NCI-H524 treated with DMSO at 0.1 percent for 48 hours (cell line): ENCODE measurements at places on chromosomes 5 and 9.
A peak's percentile ranks its signal among the peaks of the same experiment; 100 is the strongest.

- no peak for DNase-seq
These were observed 959 bp upstream of the FBXL17 start for GRCh38 chr5:108382784-108383330.

- no peak for DNase-seq
These were observed 303.6 kb downstream of the SPOCK1 start for GRCh38 chr5:137195483-137195882.

DNA sequence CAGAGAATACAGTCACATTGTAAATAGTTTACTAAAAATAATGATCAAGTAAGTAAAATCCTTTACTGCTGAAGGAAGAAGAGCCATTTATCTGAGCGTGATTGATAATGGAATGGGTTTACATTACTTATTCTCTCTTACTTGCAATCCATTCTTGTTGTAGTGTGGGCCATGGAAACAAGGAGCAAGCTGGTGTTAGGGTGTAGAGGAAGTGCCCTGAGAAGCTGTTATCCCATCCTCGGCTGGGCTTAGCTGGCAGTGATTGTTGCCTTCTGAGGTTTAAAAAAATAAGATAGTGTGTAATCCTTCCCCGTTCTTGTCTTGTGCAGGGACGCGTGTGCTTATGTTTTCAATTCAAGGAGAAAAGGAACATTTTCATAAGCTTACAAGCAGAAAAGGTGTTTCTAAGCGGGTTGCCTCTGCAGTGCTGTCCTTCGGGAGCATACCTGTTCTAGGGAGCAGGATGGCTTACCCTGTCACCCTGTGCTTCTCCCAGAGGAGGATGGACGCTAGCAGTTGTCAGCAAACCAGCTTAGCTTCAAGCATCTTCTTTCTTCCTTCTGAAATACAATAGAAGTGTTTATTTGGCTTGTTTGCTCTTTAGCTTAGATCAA, 188.3 kb downstream of the ARHGEF28 start:
- DNase-seq: no peak

- DNase-seq: no peak
These were observed 130.5 kb downstream of the FBXL17 start for GRCh38 chr5:108251350-108251749.

DNA sequence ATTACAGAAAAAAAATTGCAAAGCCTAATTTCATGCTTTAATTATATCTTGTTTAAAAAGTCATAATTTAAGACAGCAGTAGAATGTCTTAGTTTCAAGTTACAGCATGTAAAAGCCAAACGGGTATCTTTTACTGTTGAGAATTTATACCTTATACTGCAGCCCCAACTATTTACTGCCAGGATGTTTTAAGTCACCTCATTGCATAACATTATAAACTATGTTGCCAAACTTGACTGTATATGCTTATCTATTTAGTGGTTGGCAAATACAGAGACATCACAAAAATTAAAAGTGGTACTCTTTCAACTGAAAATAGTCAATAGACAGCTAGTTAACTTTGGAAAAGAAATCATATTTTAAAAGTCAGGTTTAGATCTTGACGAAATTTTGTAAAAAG, 119.5 kb downstream of the EDIL3 start:
- DNase-seq: no peak

GRCh38 chr5:22850981-22851380, 2.2 kb downstream of the CDH12 start:
- DNase-seq: no peak

DNA sequence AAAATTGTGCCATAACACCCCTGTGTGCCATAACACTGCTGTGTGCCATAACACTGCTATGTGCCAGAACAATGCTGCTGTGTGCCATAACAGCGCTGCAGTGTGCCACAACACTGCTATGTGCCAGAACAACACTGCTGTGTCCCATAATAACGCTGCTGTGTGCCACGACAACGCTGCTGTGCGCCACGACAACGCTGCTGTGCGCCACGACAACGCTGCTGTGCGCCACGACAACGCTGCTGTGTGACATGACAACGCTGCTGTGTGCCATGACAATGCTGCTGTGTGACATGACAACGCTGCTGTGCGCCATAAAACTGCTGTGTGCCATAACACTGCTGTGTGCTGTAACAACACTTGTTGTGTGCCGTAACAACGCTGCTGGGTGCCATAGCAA, 25.9 kb downstream of the CFAP90 start:
- no peak for DNase-seq

- no peak for DNase-seq
These were observed 53.7 kb downstream of the PAX5 start for GRCh38 chr9:36980148-36980974.

- peak; percentile 12 for DNase-seq
These were observed 13.8 kb upstream of the PLEKHG4B start for GRCh38 chr5:77957-78804.

- no peak for DNase-seq
These were observed 9.3 kb upstream of the KIAA1958 start for GRCh38 chr9:112477330-112477729.

- DNase-seq: no peak
These were observed 124.3 kb upstream of the CXCL14 start for GRCh38 chr5:135703016-135703550.

DNA sequence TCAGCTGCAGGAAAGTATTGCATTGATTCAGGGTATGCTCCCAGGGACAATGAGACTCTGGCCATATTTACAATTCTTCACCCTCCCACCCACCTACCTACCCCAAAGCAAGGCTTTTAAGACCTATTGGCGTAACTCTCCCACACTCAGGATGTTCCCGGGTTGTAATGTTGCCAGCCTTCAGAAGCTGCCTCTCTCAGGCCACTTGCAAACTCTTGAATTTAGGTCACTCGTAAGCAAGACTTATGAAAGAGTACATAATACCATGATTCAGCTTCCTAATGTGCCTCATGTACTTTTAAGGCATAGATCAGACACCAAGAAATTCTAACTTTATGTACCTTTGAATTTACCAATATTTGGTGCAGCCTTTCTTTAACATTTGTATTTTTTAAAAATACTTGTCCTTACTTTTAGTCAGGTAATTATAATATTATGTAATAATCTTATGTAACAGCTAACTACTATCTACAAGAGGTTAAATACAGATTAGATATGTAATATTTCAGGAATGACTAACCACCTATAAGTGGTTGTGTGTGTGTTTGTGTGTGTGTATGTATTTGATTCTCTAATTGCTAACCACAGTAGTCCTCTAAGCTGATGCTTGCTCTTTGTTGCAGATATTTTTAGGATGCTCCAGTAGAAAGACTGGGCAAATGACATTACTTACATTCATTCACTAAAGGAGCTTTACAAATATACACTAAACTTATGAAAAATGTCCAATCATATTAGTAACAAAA, 630.5 kb upstream of the MEF2C start:
- DNase-seq: no peak

- no peak for DNase-seq
These were observed 1018.0 kb downstream of the CDH18 start for GRCh38 chr5:18970000-18970399.

DNA sequence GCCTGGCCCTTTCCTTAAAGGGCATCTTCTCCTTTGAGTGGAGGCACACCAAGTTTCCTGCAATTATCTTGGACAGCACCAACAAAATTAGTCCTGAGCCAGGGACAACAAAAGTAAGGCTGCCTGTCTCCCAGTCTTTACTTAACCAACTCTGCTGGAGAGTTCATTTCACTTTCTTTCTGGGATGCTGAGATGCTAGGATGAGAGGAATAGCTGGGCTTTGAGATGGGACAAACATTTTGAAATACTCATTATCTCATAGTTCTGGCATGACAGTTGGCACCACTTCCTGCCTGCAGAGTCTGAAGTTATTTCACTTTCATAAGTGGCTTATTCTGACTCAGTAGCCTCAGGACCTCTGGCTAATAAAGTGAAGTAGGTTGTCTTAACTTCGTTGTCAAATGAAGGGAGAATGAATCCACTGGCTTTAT, 157.0 kb downstream of the C9orf152 start:
- DNase-seq: no peak

GRCh38 chr5:154829589-154830218, 20.7 kb downstream of the FAXDC2 start:
- no peak for DNase-seq

- DNase-seq: no peak
These were observed 10.8 kb downstream of the FIBCD1 start for GRCh38 chr9:130927995-130928900.

- no peak for DNase-seq
These were observed 384.2 kb upstream of the CDH10 start for GRCh38 chr5:25029004-25029403.

- DNase-seq: peak; percentile 18
These were observed 28.8 kb upstream of the ROR2 start for GRCh38 chr9:91978740-91979414.

DNA sequence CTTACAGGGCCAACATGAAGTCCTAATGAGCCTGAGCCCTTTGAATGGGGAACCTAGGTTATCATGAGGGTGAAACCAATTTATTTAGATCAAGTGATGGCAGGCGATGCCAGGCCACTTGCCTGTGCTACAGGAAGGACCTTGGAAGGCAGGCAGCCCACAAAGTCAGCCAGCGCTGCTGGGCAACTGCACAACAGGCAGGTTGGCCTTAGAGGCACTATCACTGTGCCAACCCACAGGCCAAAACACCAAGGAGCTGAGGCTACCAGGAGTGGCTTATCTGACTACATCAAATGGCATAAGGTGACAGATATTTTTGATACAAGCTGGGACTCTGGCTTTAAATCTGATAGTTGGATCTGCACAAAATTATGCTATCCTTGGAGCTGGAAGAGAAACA, 319.1 kb downstream of the NTRK2 start:
- DNase-seq: no peak

GRCh38 chr9:19935422-19935821, 146.6 kb upstream of the SLC24A2 start:
- DNase-seq: no peak

GRCh38 chr5:149412783-149413476, 33.8 kb upstream of the IL17B start:
- DNase-seq: no peak

DNA sequence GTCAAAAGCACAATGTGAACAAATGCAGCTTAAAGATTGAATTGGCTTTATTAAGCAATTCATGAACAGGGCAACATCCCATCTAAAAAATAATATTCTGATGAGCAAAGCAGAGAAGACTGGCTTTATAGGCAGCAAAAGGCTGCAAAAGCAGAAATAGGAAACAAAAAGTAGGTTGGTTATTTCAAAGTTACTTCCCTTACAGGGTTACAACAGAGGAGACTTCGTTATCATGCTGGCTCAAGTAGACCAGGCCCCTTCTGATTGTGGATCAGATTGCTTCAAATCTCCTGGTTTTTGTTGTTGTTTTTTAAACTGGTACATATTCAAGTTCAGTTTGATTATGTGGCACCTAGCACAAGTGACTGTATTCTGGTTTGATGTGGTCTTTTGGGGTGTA, 73.1 kb downstream of the MAN2A1 start:
- no peak for DNase-seq

DNA sequence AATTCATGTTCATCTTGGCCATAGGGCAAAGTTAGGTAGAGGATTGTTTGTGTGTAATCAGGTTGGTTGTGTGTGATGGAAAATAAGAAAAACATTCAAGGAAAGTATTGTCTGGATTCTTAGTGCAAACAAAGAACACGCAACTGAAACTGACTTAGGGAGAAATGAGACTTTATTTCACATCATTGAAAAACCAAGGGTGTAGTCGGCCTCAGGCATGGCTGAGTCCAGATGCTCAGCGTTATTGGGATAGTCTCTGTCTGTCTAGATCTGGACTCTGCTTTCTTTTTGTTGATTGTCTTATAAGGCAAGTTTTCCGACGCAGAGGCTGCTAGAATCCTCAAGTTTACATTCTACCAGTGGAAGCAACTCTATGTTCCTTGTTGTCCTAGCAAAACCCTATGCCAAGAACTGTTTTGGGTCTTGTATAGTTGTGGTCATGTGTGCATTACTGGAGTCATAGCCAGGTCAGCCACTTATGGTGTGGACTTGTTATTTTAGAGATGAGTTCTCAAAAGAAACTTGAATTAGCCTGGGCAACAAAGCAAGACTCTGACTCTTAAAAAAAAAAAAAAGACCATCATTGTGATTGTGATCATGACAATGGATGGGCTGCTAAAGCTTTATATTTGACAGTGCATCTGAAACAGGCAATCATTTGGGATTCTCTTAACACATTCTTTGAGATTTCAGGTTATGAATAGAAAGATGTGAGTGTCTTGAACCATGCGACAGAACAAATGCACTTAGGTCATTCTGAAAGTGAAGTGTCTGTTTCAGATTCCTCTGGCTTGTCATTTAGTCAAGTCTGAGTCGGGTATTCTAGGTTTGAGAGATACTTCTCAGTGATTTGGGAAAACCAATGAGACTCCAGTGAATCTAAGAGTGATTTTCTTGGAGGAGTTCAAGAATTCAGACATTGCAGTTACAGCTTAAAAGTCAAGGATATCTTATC, 82.6 kb downstream of the DOCK2 start:
- no peak for DNase-seq

DNA sequence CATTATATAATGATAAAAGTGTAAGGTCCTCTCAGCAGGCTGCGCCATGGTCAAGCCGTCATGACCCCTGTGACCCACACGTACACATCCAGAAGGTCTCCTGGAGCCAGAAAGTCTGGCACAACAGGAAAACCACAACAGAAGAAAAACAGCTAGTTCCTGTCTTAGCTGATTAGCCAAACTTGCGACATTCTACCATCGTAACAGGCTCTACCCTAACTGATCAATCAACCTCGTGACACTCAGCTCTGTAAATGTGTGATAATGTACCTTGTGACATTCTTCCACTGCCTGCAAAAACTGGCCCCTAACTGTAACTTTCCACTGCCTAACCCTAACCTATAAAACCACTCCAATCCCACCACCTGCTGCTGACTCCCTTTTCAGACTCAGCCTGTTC, 316.4 kb upstream of the TUSC1 start:
- no peak for DNase-seq

DNA sequence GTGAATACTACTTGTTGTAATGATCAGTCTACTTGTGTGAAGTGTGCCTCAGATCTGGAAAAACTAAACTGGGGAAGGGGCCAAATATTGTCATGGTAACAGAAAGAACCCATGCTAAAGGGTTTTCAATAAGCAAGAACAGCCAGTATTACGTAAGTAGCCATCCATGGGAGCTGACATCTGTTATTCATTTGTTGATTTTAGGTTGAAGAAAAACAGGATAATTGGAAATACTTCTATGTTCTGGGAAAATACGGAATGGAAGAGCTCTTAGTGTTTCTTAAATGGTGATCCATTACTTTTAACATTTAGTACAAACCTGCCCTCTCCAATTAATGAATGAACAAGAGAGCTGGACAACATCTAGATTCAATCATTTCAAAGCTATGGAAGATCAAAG, 485.8 kb downstream of the NTRK2 start:
- no peak for DNase-seq

- DNase-seq: no peak
These were observed 73.6 kb upstream of the ALDH1B1 start for GRCh38 chr9:38318759-38319495.
